Stimulated activated CD4-positive, alpha-beta T cell treated with anti-CD3 and anti-CD28 coated beads, Interleukin-1b, Interleukin-23, amount 100 ng/mL, for 1 hour (primary cell): ENCODE measurements at places on chromosomes 5 and 9.

DNA sequence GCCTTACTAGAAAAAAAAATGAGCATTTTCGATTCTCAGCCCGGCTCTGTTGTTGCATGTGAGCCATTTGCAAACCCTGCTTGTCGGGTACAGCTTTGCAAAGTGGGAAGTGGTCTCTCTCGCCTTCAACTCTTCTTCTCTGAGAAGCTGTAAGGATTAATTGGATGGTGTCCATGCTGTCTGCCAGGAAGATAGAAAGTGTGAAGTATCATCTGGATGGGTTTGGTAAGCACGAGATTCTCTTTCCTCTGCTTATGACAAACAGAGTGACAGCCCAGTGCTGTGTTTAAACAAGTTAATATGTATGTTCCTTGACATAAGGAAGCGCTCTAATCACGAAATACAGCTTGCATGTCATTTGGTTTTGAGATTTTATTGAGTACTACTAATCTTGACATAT lies 109.1 kb upstream of the SPATA31D4 start:
- no peak for DNase-seq

DNA sequence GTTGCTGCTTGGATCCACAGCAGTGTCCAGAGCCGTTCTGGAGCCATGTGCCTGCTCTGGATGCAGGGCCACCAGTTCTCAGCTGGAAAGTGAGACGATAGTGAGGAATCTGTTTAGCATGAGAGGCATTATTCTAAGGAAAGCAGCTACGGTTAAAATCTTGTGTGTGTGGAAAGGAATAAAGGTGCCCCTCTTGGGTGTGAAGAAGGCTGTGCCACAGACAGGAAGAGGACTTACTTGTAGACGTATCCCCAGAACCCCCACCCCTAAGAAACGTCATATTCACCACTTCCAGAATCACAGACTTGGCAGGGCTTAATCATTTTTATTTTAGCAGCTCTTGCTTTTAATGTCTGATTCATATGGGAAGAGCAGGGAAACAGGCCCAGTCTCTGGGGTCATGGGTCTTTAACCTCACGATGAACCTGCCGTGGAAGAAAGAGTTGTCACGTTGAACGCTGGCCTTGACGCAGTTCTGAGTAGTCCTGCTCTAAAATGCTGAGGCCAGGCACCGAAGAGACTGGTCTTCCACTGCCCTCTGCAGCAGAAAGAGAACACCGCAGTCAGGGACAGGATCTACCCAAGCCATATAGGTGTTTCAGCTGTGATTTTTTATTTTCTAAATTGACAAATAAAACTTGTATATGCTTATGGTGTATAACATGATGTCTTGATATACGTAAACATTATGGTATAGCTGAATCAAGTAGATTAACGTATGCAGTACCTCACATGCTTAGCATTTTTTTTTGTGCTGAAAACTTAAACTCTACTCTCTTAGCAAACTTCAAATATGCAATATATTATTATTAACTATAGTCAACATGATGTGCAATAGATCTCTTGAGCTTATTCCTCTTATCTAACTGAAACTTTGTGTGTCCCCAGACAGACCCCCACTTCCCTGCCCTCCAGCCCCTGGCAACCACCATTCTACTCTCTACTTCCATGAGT lies 38.8 kb downstream of the CARTPT start:
- DNase-seq = no peak

- no peak for DNase-seq
Measured at GRCh38 chr5:27221410-27221809, 183.0 kb upstream of the CDH9 start.

DNA sequence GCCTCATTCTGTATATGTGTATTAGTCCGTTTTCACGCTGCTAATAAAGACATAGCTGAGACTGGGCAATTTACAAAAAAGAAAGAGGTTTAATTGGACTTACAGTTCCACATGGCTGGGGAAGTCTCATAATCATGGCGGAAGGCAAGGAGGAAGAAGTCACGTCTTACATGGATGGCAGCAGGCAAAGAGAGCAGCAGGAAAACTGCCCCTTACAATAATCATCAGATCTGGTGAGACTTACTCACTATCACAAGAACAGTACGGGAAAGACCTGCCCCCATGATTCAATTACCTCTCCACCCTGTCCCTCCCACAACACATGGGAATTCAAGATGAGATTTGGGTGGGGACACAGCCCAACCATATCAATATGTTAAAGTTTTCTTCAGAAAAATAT lies 49.8 kb upstream of the GPBP1 start:
- DNase-seq = no peak

- DNase-seq = no peak
Measured at GRCh38 chr5:178730940-178731265, 444 bp upstream of the ZNF354A start.
